ENCODE measurements at places on chromosomes 5 and 9.

DNA sequence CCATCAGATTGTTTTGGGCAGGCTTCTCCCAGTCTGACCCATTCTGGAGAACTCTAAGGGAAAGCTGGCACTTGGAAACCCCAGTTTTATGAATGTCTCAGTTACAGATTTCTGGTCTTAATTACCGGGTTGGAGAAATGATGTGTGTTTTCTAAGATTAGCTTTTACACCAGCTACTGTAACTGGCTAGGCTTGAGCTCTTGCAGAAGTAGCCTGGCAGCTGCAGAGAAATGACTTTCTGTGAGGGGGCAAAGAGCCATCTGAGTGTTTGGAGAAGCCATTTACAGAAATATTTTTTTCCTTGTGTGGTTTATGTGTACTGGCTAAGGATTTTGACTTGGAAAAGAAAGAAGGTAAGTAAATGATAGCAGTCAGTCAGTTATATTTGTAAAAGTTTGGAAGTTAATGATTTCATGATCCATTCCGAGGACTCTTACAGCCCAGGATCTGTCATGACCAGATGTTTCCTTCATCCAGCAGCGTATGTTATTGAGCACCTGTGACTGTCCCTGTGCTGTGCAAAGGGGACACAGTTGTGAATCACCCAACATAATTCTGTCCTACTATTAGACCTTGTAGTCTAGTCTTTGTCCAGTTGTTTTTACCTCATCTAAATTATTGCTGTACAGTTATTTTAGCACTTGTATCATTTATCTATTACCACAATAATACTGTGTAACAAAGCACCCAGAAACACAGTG is 53.7 kb upstream of the GDNF start:
- no peak for DNase-seq

DNA sequence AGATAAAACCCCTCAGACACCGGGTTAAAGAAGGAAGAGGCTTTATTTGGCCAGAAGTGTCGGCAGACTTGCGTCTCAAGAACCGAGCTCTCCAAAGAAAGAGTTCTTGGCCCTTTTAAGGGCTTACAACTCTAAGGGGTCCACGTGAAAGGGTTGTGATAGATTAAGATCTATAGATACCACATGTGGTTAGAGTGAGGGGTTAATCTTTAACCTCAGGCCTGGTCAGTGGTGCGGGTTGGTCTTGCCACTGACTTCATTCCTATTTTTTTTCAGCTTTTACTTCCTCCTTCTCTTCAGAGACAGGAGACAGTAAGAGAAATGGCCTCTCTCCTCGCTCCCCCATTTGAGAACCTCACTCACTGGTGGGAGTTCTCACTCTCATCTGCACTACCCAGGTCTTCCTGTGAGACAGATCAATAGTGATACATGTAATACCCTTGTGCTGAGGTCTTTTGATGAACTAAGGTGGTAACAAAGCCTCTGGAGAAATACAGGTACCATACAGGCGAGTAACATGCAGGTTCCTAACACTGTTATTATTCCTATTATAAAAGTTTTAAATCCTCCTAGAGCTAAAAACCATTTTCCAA is 52.4 kb upstream of the COX7C start:
- peak; percentile 38 for DNase-seq

DNA sequence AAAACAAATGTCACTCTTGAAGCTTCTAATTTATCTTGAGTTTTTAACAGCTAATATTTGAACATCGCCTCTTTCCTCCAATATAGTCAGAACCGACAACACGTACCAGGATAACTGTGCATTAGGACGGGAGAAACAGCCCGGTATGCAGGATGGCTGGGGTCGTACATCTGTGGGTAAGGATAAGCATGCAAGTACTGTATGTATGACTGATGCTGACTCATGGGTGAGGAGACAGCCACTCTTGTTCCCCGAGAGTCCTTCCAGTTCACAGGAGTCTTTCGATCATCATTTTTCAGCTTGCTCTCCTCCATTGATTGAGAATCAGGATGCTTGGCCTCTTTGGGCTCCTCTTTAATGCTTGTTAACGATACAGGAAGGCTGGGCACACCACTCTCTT is 102.3 kb downstream of the ZNF608 start:
- DNase-seq, result no peak

DNA sequence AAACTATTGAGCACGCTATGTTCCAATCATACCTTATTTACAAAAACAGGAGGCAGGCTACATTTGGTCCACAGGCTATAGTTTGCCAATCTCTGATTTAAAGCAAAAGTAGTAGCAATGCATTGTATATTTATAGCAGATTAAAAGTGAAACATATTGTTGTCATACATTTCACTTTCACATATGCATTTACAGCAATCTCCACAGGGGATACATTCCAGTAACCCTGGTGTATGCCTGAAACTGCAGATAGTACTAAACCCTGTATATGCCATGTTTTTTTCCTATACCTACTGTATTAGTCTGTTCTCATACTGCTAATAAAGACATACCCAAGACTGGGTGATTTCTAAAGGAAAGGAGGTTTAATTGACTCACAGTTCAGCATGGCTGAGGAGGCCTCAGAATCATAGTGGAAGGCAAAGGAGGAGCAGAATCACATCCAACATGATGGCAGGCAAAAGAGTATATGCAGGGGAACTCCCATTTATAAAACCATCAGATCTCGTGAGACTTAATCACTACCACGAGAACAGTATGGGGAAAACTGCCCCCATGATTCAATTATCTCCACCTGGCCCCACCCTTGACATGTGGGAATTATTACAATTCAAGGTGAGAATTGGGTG is 5.9 kb upstream of the CSF1R start:
- no peak for DNase-seq

GRCh38 chr9:131470581-131470991 is 32.1 kb upstream of the POMT1 start:
- no peak for DNase-seq

- DNase-seq, result no peak
Observed at GRCh38 chr9:94300470-94301301, 27.8 kb downstream of the NUTM2F start.
